Cerebellar nuclear complex (tissue), 1 donor: ENCODE measurements at places on chromosomes 2 and 18.

DNA sequence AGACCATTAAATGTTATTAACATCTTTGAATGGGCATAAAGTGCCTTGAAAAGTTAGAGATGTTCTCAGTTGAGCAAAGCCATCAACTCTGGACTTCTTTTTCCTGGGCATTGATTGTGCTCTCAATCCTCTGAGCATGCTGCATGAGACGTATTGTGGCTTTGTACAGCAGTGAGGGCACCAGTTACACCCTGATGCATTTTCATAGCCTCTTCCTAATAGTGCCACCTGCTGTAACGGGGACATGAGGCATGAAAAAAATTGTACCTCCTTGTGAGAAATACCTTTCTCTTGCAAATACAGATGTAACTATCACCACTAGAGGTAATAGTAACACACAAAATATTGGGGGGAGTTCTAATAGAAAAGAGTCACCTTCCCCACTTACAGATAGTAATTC lies 697.5 kb downstream of the TMEM182 start:
- no peak for DNase-seq

GRCh38 chr18:8983195-8983594 lies 119.3 kb upstream of the NDUFV2 start:
- DNase-seq = no peak

GRCh38 chr18:48031641-48032040 lies 101.2 kb upstream of the SMAD2 start:
- no peak for DNase-seq

- DNase-seq = no peak
Observed at GRCh38 chr2:27765621-27766286, 5.8 kb upstream of the MRPL33 start.

- DNase-seq = no peak
Observed at GRCh38 chr2:199480966-199481365, 23.2 kb upstream of the SATB2 start.

DNA sequence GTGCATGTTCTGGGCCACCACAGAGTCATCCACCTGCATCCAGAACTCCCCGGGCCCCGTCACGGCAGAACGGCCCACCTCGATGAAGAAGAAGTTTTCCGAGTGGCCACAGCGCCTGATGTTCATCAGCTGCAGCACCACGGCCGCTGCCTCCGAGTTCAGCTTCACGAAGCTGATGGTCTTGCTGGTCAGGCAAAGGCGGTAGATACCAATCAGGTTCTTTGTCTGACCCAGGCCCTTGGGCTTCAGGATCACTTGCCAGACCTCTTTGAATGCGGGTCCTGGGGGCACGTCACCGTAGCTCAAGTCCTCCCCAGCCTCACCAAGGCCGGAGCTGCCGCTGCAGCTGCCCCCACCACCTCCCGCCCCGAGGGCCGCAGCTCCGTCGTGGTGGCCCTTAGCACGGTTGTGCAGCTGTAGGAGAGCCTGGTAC lies 1.6 kb downstream of the IRS1 start:
- no peak for DNase-seq

GRCh38 chr2:236169151-236169721 lies 1.1 kb upstream of the GBX2 start:
- DNase-seq = no peak

GRCh38 chr18:80205294-80205693 lies 42.0 kb downstream of the PARD6G start:
- no peak for DNase-seq

- no peak for DNase-seq
Observed at GRCh38 chr2:26216587-26216986, 27.8 kb downstream of the HADHA start.

DNA sequence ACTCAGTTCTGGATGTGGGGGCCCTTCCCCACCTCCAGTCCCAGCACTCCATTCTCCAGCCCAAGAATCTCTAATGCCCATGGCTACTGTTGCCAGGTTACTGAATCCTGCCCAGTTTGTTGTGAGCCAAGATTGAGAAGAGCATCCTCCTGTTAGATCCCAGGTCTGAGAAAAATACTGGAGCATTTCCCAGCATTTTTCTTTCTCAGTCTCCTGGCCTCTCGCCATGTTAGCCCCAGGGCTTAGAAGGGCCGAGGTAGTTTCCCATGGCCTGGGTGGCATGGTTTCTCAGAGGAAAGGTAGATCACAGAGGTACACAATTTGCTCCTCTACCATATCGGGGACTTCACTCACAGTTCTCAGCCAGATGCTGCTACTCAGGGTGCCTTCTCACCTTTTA lies 135.7 kb downstream of the OTX1 start:
- no peak for DNase-seq

DNA sequence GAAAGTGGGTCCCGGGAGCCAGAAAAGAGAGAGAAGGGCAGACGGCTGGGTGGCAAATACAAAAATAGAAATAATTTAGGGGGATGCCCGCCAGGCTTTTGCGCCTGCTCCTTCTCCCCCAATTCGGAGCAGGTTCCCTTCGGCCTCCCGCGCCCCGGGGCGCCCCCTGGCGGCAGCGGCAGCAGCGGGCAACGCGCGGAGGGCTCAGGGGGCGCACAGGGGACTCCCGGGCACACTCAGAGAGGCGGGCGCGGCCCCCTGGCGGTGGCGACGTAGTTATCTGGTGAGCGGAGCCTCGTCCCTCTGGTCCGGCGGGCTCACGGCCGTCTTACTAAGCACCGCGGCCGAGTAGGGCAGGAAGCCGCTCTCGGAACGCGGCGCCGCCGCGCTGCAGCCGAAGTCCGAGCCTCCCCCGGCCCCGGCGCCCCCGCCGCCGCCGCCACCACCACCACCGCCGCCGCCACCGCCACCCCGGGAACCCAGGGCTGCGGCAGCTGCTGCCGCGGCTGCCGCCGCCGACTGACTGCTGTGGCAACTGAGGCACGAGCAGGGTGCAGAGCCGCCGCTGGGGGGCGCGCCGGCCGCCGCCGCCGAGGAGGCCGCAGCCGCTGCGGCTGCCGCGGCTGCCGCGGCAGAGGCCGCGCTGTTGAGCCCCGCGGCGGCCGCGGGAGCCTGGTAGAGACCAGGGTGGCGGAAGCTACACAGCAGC lies 3.8 kb downstream of the EVX2 start:
- no peak for DNase-seq

DNA sequence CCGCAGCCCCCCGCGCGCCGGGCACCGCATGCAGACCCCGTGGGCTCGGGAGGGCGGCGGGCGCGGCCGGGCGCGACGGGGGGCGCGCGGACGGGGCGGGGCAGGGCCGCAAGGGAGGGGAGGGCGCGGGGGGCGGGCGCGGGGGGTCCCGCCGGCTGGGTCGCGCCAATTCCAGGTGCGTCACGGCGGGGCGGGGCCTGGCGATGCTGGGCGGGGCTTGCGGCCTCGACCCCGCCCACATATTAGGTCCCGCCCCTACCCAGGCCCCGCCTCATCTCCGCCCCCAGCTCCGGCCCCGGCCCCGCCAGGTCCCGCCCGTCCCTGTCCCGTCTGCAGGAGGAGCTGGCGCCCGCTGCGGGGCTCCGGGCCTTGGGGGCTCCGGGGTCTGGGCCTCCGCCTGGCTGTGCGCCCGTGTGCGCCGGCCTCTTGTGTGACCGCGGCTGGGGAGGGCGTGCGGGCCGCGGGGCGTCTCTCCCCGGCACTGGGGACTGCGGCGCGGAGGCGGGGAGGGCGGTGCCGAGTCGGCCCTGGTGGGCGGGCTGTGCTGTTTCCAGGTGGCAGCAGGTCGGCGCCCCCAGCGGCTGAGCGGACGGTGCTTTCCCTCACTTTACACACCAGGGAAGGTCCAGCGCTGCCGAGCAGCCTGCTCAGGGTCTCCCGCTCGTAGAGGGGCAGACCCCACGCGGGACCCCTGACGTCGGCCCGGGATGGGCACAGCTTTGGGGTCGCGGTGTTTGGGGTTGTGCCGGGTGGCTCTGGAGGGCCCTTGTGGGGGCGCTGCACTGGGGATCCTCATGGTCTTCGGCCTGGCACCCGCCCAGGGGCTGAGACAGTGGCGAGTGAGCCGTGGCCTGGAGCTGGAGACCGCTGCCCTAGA lies 554 bp downstream of the ING5 start:
- no peak for DNase-seq

- DNase-seq = no peak
Observed at GRCh38 chr2:15875969-15876705, 64.2 kb upstream of the MYCN start.

DNA sequence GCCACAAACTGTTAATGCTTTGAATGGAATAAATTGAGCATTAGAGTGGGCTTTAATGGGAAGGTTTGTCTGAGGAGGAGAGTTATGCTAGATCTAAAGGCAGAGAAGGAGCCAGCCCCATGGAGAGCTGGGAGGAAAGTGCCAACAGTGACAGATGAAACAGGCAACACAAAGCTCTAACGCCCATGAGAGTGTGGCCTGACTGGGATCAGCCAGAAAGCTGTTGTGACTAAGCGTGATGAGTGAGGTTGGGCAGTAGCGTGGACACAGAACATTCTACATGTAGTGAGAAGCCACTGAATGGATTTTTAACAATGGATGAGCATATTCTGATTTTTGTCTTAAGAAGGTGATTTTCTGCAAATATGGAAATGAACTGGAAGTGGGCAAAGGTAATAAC lies 185.3 kb upstream of the SIX2 start:
- DNase-seq = no peak

DNA sequence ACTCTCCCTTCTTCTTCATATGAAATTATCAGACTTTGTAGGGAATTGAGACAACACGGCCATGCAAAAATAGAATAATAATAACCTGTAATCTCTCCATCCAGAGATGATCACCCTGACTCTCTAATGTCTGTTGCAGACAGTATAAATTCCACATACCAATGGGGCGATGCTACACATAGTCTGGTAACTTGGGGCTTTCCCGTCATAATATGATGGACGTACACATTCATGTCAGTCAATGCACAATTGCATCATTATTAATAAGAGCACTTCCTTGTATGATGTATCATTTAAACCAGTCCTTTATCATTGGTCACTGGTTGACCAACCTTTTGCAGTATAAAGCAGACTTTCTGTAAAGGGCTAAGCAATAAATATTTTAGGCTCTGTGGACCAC lies 39.5 kb upstream of the SCLY start:
- no peak for DNase-seq

DNA sequence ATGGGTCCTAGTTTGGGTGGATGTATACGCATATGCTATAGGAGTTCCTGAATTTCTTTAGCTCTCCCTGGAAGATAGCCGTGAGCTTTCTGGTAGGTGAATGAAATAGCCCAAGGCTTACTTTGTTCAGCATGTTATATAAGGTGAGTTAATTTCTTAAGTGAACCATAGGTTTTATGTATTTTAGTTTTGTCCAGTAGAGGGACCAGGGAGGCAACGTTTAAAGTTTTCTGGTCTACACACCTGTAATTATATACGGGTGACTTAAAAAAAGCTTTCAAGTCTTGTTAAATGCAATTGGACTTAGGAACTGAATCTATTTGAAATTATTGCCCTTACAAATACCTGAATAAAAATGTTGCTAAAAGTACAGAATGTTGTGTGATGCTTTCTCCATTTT lies 402.5 kb upstream of the DDX18 start:
- no peak for DNase-seq
